ENCODE measurements at places on chromosomes 1 and 21.

DNA sequence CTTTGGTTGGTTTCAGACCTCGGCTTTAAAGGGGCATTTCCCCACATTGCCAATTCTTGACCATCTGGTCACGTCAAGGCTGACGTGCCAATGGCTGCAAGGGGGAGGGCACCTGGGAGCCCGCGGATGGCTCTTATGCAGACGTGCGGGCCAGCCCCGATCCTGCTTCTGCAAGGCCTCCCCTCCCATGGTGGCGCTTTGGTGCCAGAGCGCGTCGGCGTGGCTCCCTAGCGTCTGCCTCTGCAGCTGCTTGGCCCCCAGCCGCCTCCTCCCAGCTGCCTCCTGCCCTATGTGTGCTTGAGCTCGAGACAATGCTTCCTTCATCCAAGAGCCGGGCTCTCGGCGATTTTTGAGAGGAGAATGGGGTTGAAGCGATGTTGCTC, 29.1 kb downstream of the SKI start:
- DNase-seq = no peak

GRCh38 chr1:198298640-198299039, 141.8 kb downstream of the NEK7 start:
- DNase-seq = no peak

GRCh38 chr21:44300262-44300959, 558 bp downstream of the PFKL start:
- DNase-seq = peak; percentile 51

- no peak for DNase-seq
Measured at GRCh38 chr1:29271724-29272123, 35.4 kb downstream of the PTPRU start.

DNA sequence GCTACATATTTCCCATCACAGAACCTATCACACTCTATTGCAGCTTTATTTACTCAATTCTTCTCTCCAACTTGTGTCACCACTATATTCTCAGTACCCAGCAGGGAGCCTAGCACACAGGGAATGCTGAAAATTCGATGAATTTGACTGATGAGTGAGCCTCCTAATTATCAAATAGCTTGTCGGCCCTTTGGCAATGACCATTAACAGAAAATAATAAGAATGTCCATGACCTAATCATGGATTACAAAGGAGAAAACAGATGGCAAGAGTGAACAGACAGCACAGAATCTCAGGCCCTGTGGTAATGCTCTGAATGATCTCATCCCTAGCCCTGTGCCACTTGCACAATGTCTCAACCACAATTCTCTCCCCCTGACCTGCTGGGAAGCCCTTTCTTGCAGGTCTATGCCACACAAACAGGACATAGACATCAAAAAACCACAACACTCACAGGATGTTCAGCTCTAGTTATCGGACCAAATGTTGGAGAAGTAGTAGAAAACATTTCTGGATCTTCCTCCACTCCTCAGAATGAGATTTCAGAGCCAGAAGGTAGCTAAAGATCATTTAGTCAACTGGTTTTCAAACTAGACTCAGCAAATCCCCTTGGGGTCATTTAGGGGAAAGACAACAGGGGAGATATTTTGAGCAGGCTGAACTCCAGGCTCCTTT, 68.4 kb downstream of the LUZP1 start:
- peak; percentile 32 for DNase-seq

- DNase-seq = no peak
Measured at GRCh38 chr1:209653915-209654351, 1.7 kb upstream of the LAMB3 start.

GRCh38 chr1:39268906-39269305, 64.4 kb downstream of the MACF1 start:
- DNase-seq = no peak

DNA sequence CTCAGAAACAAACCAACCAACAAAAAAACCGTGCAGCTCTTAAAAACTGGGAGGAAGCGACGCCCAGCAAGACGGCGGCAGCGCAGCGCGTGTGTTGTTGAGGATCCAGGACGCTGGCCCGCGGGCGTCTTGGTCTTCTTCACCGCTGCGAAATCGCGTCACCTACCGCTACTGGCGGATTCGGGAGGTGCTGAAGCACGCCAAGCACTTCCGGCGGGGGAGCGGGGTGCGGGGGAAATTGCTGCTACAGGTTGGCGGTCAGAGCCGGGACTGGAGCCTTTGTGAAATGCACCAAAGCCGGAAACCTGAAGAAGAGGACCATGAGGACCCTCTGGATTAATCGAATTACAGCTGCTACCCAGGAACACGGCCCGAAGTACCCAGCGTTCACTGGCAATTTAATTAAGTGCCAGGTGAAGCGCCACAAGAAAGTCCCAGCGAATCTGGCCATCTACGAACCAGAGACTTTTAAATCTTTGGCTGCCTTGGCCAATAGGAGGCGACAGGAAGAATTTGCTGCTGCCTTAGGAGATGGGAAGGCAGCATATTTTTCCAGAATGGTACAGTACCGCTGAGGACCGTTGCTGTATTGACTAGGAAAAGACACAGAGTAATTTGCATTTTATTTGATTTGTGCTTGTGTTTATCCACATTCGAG, 11.9 kb upstream of the RIPPLY3 start:
- DNase-seq = no peak

GRCh38 chr1:99170516-99170915, 93.8 kb upstream of the PLPPR4 start:
- no peak for DNase-seq

DNA sequence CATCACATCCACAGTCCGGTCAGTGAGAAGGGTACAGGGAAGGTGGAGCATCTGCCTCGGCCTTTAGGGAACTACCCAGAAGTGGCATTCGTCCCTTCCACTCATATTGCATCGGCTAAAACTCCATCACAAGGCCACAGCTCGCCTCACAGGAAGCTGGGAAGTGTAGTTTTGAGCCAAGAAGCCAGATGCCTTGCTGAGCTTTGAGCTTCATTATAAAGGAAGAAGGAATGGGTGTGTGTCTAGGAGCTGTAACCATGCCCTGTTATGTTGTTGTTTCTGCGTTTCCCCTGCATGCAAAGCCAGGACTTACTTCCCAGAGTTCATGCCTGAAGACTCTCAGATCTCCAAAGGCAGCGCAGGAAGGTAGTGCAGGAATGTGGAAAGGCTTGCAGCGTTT, 61.1 kb downstream of the OPTC start:
- no peak for DNase-seq

GRCh38 chr1:208078752-208079151, 165.4 kb downstream of the PLXNA2 start:
- no peak for DNase-seq

DNA sequence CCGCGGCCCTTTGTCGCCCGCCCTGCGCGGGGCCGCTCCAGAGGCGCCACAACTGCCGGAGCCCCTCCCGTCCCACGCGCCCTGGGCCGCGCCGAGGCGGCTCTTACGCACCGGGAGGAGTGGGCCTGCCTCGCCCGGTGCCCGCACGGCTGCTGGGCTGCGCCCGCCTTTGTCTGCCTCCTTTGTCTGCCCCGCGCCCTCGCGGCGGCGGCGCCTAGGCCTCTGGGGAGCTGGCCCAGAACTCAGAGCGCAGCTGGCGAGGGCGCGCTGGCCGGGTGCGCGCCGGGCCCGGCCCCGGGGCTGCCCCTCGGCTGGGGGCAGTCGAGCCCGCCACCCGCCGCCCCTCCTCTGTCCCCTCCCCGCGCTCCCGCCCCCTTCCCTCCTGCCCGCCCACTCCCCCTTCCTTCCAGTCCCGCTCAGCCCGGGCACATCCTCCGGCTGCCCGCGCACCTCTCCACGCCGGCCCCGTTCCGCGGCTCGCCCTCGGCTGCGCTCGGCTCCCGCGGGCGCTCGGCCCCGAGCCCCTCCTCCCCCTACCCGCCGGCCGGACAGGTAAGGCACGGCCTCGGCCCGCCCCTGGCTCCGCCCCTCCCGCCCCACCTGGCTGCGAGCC, at the start of gene DRAXIN:
Gene DRAXIN, plus strand, starts transcription at position 409 of the 613 bp plus-strand sequence. CDS start 14,549 bp downstream, outside the sequence.
- no peak for DNase-seq

- DNase-seq = no peak
Measured at GRCh38 chr1:48190881-48191280, 31.6 kb upstream of the SLC5A9 start.

GRCh38 chr21:43909741-43910400, 44.8 kb downstream of the AGPAT3 start:
- no peak for DNase-seq

GRCh38 chr21:38825921-38826320, 20.2 kb downstream of the ETS2 start:
- peak; percentile 62 for DNase-seq

All from CD14-positive monocyte (primary cell).